NCI-H510A treated with DMSO at 0.1 percent for 48 hours (cell line): ENCODE measurements at places on chromosomes 5 and 9.

- no peak for DNase-seq
These were observed 11.5 kb upstream of the F2RL1 start for GRCh38 chr5:76807296-76807695.

- DNase-seq: no peak
These were observed 30.8 kb downstream of the RASGRF2 start for GRCh38 chr5:80990971-80991370.

DNA sequence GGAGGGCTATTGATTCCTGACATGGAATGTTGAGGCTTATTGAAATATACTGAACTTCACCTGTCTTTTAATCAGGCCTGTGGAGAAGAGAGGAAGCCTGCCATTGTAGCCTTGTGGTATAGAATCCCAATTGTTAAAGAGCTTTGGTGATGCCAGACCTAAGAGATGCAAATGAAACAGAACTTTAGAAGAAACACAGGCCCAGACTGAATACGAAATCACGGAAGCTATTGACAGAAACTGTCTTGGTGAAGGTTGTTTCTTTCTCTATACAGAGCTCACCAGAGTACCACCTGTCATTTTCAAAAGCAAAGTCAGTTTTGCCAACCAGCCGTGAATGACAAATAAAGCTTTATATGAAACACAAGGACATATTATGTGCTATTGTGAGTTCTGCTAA is 660.3 kb downstream of the ISL1 start:
- peak; percentile 71 for DNase-seq

DNA sequence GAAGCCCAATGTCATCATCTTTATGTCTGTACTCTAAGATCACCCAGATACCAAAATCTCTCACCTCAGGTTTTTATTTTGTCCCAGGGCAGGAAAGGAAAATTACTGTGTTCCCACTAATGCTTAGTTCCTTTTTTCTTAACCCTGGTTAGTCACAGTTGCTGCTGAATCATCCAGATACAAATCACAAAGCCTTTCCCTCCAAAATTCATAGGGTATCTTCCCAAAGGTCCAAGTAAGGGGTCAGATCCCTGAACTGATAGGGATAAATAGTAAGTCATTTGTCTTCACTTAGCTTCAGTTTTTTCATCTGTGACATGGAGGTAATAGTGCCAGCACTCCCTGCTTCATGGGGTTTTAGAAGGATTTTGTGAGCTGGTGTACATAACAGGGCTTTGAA is 2.2 kb downstream of the PLCXD3 start:
- no peak for DNase-seq

DNA sequence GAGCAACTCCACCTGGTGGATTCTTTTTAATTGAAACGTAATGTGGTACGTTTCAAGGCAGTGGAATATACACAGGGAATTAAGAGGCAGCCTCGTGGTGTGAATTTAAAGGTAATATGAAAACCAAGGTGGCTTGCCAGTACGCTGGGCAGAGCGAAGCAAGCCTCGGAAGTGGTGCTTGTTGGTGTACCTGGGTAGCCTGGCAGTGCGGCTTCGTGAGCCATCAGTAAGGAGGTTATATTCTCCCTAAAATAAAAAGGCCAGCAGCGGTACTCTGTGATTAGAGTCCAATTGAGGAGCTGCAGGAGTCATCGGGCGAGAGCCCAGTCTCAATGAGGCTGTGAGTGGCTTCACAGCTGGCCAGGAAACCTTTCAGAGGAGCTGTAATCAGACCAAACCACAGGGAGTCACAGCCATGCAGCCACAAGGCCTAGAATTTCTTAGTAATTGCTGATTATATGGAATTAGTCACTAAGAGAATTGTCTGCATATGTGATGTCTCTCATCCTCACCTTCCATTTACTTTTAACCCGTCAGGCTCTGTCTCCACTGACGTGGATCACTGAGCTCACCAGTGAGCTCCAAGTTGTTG is 57.7 kb downstream of the DCP2 start:
- no peak for DNase-seq

DNA sequence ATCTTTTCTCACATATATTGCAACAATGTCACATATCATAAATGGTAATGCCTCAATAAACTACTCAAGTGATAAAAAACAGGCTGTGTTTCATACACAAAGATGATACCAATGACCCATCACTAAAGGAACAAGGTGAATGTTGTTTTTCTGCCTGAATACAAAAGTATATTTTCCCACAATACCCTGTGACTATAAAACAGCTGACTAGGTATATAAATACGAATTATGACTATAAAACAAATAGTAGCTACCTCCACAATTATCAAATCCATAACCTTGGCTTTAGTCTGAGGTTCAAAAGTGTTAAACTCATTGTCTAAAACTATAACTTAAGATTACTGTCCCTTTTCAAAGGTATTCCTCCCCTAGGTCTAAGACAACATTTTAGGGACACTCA is 58.7 kb downstream of the MPDZ start:
- no peak for DNase-seq

GRCh38 chr5:40547994-40548575 is 131.6 kb upstream of the PTGER4 start:
- DNase-seq: no peak

DNA sequence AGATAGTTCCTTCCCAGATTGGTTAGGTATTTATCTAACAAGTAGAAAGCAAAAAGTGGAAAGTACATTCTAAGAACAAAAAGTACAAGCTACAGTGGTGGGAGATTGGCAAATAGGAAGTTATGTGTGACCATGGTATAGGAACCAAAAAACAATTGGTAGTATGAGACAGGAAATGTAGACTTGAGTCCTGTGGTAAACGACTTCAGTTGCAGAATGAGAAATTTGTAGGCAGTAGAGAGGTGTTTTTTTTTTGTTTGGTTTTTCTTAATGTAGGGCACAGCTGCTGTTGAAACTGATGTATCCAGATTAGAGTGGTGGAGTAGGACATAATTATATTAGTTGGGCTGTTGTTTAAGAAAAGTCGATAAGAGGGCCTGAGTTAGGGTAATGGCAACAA is 72.0 kb downstream of the CCNH start:
- no peak for DNase-seq

GRCh38 chr9:129390541-129390940 is 212.5 kb upstream of the IER5L start:
- no peak for DNase-seq

DNA sequence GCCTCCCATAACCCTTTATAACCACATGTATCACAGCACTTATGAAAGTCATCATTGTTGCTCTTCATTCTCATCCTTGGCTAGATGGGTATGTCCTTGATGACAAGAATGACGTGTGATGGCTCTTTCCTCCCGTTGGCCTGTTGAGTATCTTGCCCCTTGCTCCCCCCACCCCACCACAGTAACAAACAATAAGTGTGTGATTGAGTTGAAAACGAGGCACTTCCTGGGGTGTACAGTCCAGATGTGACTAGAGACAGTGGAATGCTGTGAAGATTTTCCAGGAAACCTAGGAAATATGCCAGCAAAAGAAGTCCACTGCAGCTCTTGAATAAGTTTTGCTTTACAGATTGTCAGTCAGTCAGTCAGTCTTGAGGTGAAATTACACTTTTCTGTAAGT is 262.5 kb downstream of the ELAVL2 start:
- no peak for DNase-seq

- DNase-seq: no peak
These were observed 7.7 kb upstream of the DMRT2 start for GRCh38 chr9:1042466-1042865.

- peak; percentile 10 for DNase-seq
These were observed 315.7 kb downstream of the MCTP1 start for GRCh38 chr5:94969174-94969573.

DNA sequence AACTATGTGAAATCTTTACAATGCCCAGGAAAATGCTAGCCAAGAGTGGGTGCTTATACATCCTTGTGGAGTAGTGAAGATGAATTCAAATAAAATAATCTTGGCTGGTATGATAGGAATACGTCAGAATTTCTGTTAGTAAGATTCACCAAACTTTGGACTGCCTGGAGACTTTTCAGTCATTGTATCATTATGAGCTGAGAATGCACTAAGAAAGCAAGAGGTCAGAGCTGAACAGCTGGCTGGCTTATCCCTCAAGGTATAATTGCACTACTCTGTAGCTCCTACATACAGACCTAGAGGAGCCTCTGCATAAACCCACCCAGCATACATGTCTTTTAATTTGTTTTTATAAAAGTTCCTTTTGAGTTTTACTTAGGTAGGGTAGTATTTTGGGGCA is 568.5 kb upstream of the RIOK2 start:
- no peak for DNase-seq

DNA sequence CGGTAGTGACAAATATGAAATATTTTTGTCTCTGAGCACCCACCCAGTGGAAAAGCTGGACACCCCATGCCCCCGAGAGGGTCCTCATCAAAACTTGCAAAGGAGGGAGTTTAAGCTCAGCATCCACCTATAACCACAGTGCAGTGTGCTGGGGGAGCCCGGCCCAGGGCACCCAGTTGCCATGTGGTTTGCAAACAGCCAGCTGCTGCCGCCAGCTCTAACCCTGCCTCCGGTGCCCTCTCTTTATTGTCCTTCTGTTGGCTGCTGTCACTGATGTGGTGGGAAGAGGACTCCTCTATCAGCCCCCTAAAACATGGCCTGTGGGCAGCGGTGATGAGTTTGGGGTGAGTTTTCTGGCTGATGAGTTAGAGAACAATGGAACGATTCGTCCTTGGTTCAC is 160.9 kb upstream of the MVB12B start:
- DNase-seq: no peak

- DNase-seq: peak; percentile 14
These were observed 56.0 kb upstream of the TPD52L3 start for GRCh38 chr9:6272229-6272598.

DNA sequence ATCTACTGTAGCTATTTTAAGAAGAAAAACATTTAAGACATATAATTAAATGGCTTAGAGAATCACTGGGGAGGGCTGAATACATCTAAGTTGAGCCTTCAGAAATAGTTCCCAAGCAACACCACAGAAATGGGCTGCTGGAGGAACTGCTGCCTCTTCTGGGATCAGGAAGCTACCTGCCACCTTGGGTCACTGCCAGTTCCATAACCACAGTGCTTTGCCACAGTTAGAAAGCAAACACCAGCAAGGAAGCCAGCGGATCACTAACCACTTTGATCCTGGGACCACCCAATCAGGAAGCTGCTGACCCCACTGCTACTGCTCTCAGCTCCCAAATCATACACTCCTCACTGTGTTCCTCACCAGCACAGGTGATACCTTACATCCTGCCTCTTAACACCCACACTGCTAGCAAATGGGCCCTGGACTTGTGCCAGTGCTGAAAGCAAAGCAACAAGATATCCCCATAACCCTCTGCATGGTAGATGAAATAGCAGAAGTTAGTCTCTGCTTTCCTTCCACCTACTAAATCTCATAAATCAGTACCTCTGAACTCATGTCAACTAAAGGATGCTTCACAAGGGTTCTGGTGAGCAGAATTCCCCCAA is 346.9 kb downstream of the DEPDC1B start:
- peak; percentile 4 for DNase-seq

GRCh38 chr5:623531-623930 is 11.4 kb downstream of the CEP72 start:
- DNase-seq: no peak

GRCh38 chr9:116251366-116251765 is 97.8 kb downstream of the PAPPA start:
- DNase-seq: no peak

DNA sequence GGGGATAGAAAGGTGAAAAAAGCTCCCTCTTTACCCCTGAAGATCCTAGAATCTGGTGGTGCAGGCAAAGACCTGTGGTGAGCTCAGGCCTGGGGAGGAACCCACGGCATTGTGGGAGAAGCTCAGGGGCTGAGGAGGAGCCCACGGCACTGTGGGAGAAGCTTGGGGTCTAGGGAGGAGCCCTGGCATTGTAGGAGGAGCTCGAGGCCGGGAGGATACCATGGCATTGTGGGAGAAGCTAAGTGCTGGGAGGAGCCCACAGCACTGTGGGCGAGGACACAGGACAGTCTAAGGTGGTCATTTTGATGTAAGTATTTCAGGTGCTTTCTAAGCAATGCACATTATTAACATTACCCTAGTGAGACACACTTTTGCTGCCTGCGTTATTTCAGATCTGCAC is 179.7 kb downstream of the HSD17B3 start:
- DNase-seq: no peak

GRCh38 chr5:37226377-37226776 is 22.8 kb downstream of the CPLANE1 start:
- DNase-seq: no peak

DNA sequence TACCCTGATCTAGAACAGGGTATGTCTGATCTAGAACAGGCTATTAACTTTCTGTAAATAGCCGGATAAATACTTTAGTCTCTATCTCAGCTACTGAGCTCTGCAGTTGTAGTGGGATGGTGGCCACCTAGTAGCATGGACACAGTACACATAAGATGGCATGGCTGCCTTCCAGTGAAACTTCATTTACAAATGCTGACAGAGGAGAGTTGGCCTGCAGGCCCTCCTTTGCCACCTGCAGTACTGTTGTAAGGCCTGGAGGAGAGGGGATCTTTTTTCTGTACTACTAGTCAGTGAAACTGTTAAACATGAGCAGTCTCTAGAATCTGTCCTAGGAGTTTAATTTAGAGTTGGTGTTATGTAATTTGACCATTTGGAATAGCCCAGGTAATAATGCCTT is 86.0 kb downstream of the TRIO start:
- no peak for DNase-seq

DNA sequence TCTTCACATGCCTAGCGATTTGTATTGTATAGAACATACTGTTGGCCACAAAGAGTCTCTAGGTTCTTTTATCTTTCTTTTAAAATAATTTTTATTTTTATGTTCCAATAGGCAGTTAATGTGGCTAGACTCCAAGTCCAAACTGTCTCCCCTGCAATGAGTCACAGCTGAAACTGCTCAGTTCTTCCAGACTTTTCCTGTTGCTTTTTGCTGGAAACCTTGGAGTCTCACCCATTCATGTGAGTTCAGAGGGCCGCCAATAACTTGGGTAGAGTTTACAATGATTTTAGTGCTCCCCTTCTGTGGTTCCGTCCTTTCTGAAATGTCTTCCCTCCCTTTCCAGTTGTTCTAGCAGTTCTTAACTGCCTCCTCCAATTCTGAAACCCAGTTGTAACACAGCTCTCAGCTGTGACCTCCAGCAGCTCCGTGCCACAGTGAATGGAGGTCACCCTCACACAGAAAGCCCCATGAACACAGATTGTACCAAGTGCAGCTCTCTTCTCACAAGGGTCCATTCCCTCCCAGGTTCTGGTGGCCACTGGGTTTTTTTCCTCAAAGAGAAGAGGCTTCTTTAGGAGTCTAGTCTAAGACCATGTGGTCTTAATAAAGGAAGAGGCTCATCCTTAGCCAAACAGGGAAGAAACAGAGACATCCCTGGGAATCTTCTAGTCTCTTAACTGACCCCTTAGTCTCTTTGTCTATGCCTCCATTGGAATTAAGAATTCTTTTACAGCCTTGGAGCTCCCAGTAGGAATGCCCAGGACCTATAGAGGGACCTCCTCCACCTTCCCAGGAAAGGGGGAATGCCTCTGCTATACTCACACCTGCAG is 198.5 kb downstream of the SPOCK1 start:
- DNase-seq: no peak

DNA sequence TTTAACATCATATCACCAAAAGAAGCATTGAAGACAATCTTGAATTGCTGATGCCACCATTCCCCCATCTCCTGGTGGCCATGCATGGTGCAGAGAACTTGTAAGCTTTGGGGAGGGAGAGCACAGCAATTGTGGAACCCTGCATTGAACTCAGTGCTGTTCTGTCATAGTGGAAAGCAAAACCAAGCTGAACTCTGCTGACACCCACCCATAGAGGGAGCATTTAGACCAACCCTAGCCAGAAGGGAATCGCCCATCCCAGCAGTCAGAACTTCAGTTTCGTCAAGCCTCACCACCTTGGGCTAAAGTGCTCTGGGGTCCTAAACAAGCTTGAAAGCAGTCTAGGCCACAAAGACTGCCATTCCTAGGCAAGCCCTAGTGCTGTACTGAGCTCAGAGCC is 37.4 kb upstream of the RUSC2 start:
- DNase-seq: no peak
